ENCODE measurements at places on chromosomes 6 and 20.

DNA sequence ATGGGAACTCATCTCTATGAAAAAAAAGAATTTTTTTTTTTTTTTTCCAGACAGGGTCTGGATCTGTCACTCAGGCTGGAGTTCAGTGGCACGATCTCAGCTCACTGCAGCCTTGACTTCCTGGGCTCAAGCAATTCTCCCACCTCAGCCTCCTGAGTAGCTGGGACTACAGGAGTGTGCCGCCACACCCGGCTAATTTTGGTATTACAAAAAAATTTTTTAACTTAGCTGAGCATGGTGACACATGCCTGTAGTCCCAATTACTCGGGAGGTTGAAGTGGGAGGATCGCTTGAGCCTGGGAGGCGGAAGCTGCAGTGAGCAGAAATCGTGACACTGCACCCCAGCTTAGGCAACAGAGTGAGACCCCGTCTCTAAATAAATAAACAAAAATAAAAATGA is 7.5 kb downstream of the DEF6 start:
- no peak for DNase-seq

GRCh38 chr20:7994809-7995208 is 24.8 kb downstream of the TMX4 start:
- DNase-seq: no peak

DNA sequence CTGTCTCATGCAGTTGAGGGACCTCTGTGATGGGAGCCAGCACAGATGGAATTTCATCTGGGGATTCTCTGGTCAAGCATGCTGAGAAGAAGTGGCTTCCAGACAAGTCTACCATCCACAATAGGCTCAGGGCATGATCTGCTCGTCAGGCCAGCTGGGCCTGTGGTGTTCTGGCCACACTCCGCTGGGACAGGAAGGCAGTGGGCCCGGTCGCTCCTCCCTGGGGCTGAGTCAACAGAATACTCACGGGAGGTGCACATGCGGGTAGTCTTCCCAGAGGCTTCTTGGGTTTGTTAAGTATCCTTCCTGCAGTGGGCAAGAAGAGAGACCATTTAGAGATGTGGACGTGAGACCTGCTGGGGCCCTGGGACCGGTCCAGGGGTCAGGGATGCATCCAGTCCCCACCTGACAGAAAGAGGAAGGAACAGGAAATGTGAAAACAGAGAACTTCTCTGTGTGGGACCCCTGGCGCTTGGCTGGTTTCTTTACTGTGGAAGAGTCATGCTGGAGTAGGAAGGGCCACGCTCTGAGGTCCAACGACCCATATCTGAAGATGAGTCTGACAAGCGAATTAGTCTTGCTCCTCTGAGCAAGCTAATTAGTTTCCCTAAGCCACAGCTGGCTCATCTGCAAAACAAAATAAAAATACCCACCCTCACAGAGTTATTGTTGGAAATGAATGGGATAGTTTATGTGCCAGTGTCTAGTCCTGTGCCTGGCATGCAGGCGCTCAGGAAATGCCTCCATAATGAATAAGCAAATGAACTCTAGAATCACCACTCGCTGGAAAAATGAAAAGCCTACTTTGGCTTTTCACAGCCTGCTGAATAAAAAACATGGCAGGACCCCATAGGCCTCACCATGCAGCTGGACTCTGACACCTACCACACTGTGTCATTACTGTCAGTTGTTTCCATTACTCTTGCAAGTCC is 67.3 kb downstream of the TRAM2 start:
- DNase-seq: no peak

GRCh38 chr6:119243657-119244056 is 105.9 kb downstream of the MAN1A1 start:
- no peak for DNase-seq

GRCh38 chr6:147238906-147239305 is 34.7 kb downstream of the STXBP5 start:
- DNase-seq: no peak

- no peak for DNase-seq
Measured at GRCh38 chr6:28696167-28696566, 170.5 kb downstream of the GPX5 start.

- no peak for DNase-seq
Measured at GRCh38 chr6:73585566-73586415, 65.0 kb upstream of the EEF1A1 start.

Data from RWPE2 (cell line).